ENCODE measurements at places on chromosomes 12 and 14. TPM values are rescaled to one million over a fixed set of nuclear protein-coding genes. Genes with fewer than 3 reads are reported as not detected.

DNA sequence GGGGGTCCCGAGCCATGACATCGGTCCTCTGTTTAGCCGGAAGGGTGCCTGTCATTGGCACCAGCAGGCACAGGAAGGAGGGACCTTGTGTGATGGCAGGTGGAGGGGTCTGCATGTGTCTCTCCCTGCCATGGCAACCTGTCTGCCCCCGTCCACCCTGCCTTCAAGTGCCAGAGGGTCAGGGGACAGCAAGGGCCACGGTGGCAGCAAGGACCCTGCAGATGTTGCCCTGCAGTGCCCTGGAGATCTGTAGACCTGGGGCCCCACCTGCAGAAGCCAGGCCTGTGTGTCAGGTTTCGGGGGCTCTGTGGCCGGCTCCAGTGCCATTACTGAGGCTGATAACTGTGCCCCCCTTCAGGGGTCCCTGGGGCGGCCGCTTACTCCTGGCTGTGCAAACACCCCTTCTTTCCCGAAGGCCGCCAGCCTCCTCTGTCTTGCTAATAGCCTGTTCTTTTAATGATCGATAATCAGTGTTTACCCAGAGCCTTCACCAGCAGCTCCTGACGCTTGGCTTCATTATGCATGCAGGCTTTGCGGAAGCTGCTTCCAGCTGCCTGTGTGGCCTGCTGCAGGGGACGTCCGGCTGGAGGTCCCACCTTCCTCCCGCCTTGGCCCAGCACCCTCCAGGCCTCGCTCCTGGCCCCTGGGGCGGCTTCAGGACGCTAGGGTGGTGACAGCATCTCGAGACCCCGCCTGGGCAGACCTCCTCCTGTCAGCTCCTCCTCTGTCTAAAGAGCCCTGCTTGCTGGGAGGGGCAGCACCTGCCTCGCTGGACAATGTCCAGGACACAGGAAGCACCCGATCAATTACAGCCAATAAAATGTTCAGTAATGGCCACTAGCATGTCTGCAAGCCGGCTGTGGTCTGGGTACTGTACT lies 153.0 kb downstream of the KIF26A start:
- peak; percentile 19 for DNase-seq

GRCh38 chr12:60035835-60036234 lies 440.0 kb downstream of the SLC16A7 start:
- DNase-seq, result no peak

DNA sequence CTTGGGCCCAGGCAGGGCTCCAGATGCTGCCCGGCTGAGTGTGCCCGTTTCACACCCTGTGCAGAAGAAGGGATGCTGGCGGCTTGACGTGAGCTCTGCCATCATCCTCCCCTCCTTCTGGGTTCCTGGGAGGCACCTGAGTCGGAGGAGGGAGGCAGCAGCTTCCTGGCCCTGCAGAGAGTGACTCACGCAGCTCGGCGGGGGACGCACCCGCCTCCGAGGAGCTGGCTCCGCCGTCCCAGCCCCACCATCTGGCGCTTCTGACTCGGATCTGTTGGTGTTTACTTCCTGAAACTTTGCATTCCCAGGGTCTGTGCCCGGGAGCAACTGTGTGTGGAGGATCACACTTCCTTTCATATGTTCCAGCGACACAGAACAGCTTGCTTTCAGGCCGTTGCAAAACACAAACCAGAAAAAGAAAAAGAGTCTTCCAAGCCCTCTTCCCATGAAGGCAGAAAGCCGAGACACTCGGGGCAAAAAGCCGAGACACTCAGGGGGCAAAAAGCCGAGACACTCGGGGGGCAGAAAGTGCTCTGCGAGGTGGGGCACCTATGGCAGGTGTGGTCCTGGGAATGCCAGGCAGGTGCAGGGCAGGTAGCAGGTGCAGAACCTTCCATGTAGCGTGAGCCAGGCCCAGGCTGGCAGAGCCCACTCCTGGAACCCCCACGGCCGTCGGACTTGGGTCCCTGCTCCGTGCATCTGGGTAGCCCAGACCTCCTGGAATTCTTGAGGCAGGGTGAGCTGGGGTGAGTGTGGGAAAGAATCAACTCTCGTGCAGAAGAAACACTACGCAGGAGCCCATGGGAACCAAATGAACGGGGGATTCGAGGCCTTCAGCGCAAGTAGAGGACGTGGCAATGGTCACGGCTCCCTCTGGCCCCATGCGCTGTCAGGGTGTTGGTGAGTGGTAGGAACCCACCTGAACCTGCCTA lies 27.6 kb upstream of the GALNT9 start:
- DNase-seq, result no peak

GRCh38 chr14:77375973-77376770 lies 722 bp downstream of the TMED8 start:
- peak; percentile 33 for DNase-seq

- DNase-seq, result no peak
These were observed 5.3 kb downstream of the LTB4R start for GRCh38 chr14:24316597-24316950.

The GLS2 gene
- 14.2 TPM for total RNA-seq

The ANO6 gene
- 116 TPM for total RNA-seq

DNA sequence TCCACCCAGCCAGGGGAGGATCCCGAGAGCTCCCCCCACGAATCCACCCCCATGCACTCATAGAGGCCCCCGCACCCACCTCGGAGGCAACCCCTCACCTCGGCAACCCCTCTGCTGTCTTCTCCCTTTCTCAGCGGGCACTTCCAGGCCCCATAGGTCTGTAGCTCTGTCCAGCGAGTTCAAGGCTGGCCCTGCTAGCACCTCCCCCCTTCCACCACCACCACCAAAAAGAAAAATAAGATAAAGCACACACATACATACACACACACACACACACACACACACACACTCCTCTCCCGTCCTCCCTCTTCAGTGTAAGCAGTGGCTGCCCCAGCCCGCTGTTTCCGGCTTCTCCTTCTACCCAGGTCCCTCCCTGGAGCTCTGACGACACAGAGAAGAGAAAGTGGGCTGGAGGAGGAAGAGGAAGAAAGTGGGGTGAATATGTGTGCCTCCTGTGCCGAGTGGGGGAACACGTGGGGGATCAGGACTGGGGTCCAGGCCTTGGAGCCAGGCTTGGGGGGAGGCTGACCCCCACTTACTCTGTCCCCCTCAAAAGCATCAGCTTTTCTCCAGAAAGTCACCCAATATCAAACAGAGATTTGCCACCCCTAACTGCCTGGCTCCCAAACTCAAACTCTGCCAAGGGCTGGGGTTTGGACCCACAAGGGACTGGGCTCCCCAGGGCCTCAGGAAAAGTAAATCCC lies at the start of gene STAT6:
STAT6 (minus strand) TSS at position 332 of the 704 bp plus-strand sequence. CDS start 3,084 bp downstream, outside the sequence.
- DNase-seq, result no peak

DNA sequence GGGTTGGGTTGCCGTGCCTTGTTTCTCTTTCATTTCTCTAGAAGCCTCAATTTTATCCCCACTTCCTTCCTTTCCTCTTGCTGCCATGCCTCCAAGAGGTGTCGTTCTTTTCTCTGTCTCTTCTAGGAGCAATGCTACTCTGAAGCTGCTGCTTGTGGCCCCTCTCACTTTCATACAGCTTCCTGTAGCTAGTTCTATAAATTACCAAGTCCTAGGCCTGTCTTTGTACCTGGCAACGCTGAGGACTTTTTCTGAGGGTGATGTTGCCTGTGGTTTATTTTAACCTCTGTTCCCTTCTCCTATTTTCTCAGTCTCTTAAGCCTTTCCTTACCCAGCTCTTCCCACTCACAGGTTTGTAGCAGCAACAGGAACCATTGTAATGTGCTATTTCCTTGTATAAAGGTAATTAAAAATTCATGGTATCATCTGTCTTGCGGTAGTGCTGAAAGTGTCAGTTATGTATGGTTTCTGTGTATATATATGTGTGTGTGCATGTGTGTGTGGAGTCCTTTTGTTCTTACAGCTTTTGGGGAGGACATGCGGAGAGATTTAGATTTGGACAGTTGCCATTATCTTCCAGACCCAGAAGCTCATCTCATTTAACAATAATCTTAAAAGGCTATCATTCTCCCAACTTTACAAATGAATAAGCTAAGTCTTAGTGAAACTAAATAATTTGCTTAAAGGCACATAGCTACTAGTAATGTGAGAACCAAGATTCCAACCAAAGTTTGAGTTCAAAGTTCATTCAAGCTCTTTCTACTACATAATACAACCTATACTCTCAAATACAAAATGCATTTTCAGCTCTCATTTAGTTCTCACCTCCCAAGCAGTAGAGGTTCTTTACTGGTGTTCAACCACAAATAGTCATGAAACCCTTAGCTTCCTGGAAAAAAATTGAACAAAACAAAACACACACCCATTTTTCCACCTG lies 43.8 kb downstream of the DDHD1 start:
- DNase-seq, result no peak

Measured in Caco-2 (cell line).